ENCODE measurements at places on chromosomes 16 and 17. TPM values are rescaled to one million over a fixed set of nuclear protein-coding genes. Genes with fewer than 3 reads are reported as not detected.

DNA sequence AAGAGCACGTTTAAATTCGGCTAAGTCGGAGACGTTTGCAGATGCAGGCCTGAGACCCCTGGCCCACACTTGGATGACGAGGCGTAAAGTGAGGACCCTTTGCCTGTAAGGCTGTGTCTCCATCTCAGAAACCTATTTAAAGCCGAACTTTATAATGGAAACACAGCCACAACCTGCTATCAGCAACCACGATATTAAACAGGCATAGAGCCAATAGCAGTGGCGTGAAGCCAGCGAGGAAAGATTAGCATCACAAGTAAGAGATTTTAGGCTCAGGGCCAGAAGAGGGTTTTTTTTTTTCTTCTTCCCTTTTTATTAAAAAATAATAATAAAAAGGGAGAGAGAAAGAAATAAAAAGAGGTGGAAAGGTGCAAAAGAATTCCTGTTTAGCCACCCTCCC is 111.3 kb upstream of the NOL11 start:
- peak; percentile 42 for DNase-seq

DNA sequence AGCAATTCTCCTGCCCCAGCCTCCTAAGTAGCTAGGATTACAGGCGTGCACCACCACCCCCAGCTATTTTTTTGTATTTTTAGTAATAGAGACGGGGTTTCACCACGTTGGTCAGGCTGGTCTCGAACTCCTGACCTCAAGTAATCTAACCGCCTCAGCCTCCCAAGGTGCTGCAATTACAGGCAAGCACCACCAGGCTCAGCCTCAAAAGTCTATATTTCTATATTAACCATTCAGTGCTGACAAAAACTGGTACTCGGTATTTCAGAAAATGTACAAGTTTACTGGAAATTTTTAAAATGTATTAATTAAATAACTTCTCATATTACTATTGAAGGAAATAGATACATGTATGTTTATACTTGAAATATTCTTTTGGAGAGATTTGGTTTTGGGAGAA is 1.4 kb upstream of the HEXD start:
- DNase-seq: no peak

DNA sequence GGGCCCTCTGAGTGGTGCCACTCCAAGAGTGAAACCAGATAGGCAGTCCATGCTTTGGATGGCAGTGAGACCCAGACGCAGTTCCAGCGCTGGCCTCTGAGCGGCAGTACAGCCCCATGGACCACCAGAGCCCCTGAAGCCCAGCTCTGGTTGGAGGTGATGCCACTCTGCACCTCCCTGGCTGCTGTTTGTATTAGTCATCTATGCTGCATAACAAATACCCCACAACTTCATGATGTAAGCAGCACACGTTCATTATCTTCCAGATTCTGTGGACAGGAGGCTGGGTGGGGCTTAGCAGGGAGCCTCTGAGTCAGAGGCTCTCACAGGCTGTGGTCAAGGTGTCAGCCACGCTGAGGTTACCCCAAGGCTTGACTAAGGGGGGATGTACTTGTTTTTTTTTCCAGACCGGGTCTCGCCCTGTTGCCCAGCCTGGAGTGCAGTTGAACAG is 5.1 kb upstream of the NME4 start:
- no peak for DNase-seq

DNA sequence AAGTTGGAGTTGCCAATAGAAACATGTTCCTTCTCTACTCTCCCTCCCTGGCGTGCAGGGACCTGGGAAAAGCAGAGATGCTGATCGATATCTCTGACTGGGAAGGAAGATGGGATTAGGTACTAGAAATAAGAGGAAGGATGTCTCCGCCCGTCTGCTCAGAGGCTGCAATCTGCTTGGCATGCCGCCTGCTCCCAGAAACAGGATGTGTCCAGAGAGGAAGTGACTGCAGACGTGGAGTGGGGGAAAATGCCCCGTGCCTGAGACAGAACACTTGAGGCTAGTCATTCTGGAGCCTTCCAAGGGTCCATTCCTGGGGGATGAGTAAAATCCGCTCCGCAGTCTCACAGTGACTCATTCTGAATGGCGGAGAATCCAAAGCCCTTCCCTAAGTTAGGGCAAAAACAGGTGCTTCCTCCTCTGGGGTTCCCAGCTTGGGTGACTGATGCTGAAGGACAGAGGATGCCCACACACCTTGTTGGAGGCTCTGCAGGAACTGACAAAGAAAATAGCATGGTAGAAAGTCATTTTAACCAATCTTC is 45.0 kb upstream of the SMURF2 start:
- peak; percentile 64 for DNase-seq

DNA sequence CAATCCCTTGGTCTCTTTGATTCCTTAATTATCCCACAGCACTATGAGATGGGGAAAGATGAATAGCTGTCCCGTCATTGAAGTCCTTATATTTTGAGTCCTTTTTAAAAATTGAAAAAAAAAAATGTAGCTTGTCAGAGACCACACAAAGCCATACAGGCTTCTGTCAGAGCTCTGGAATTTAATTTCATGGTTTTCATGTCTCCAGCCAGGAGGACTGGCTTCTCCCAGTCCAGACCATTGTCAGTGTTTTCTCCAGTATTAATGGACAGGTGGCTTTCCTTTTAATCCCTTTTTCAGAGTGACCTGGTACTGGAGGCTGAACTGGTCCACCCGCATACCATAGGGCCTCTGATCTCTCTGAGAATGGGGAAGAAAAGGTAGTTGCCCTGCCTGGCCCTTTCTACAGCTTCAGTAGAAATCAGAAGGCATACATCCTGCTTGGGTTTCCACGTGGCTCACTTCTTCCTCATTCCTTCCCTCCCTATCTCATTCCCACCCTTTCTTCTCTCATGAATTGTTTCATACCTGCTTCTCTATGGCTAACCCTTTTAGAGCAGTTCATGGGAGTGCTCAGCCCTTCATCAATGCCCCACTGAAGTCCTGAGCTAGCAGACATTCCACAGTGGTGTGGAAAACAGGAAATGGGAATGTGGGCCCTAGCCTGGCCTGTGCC is 29.1 kb downstream of the TRIM16 start:
- no peak for DNase-seq

DNA sequence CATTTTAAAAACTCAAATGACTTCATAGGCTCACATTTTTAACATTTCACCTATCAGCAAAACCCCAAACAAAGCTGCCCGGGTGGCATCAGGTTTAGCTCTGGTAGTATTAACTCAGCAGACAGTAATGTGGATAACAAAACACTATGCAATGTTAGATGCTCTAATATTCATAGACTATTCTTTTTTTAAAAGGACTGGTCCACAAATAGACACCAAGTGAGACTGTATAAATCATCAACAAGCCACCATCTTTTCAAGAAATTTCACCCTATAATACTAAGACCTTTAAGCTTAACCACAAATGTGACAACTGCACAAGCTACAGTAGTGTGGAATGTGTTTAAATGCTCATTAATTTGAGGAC is 20.2 kb downstream of the SNN start:
- no peak for DNase-seq

DNA sequence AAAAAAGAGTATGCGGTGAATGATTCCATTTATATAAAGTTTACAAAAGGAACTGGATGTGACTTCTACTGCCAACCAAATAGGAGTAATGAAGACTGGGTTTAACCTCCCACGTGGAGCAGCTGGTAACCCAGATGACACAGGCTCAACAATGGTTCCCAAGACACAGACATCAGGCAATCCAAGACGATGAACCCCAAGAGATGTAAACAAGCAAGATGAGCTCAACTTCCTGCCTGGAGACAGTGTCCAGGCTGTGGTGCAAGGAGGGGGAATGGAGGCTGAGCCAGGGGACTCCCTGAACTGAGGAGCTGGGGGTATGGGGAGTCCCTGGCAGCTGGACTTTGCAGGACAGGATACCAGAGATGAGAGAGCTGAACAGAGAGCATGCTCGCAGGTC is 104.7 kb downstream of the LITAF start:
- no peak for DNase-seq

ABHD15 gene
- 9.1 TPM for total RNA-seq

PIRT gene
- 1.2 TPM for total RNA-seq

WSCD1 gene
- 4.1 TPM for total RNA-seq
